ENCODE measurements at places on chromosomes 11 and 22.

DNA sequence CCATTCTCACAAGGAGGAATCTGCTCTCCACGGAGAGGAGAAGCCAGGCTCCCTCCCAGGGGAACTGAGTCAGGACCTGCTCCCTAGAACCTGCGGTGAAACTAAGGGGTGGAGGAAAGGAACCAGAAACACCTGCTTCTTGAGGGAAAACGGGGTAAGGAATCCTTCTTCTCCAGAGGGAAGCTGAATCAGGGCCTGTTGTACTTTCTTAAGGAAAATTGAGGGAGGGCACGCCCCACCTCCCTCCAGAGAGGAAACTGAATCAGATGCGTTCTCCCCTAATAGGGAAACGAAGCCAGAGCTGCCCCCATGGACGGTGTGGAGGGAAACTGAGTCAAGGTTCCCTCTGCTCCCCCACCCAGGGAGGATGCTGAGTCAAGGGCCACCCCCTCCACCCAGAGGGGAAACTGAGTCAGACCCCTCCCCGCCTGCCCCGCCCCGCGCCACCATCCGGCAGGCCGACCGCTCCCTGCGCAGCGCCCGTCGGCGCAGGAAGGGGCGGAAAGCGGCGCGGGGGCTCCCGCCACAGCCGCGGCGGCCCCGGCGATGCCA, 393 bp downstream of the RELA start:
- no peak for DNase-seq

DNA sequence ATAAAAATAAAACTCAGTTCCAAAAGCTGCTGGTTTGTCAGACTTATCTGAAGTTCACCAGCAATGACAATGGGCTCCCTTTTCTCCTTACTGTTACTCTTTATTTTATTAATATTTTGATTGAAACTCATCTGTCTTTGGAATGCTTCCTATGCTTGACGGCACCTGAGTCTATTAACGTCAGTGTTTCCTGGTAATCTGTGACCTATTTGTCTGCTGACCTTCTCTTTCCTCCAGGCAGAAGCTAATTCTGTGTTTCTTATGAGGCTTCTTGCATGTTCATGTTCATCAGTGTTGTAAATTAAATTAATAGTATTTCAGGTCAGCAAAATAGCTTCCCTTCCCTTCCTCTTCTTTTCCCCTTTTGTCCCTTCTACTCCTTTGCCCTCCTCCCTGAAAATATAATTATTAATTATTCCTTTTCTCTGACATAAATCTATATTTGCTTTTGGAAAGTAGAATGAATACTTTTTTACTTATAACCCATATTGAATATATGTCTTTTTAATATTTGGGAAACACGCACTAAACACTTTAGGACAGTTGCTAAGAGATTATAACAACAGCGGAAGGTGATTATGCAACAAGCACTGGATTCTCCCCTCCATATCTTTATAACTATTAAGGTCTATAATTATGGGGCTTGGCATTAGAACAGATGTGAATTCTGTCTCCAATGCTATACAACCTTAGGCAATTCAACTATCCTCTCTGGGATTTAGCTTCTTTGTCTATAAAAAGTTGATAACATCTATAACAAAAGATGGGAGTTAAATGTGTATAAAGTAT, 32.1 kb upstream of the PCF11 start:
- DNase-seq: no peak

GRCh38 chr11:61293867-61294716, 1.0 kb downstream of the VWCE start:
- peak; percentile 15 for DNase-seq

DNA sequence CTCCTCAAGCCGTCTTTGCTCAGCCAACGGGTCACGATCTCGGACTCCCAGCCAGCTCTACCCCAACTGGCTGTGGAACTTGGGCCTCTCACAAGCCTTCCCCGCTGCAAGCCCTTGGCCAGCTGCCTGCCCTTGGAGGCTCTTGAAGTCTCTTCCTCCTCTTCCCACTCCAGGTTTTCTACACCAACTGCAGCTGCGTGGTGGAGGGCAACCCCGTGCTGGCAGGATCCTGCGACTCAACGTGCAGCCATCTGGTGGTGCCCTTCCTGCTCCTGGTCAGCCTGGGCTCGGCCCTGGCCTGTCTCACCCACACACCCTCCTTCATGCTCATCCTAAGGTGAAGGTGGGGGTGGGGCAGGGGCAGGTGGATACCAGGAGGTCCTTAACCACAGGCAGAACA, 40.5 kb upstream of the TPBGL start:
- no peak for DNase-seq

GRCh38 chr22:38652859-38653258, 3.3 kb downstream of the FAM227A start:
- DNase-seq: no peak

- DNase-seq: no peak
Observed at GRCh38 chr11:26096451-26096850, 235.5 kb upstream of the ANO3 start.

GRCh38 chr22:19986410-19987341, 29.9 kb downstream of the ARVCF start:
- DNase-seq: peak; percentile 70

GRCh38 chr22:38953577-38954413, 3.6 kb upstream of the APOBEC3A start:
- peak; percentile 49 for DNase-seq

GRCh38 chr11:2724104-2724503, 24.3 kb upstream of the KCNQ1OT1 start:
- DNase-seq: no peak

GRCh38 chr22:42074132-42074811, at the start of gene PHETA2:
Gene PHETA2 (plus strand): TSS chr22:42074248. CDS start chr22:42077294, 3,046 bp downstream.
- DNase-seq: peak; percentile 40

GRCh38 chr11:8831861-8832260, 79.1 kb upstream of the AKIP1 start:
- no peak for DNase-seq

- no peak for DNase-seq
Observed at GRCh38 chr22:42792909-42793847, 63.9 kb downstream of the ARFGAP3 start.

DNA sequence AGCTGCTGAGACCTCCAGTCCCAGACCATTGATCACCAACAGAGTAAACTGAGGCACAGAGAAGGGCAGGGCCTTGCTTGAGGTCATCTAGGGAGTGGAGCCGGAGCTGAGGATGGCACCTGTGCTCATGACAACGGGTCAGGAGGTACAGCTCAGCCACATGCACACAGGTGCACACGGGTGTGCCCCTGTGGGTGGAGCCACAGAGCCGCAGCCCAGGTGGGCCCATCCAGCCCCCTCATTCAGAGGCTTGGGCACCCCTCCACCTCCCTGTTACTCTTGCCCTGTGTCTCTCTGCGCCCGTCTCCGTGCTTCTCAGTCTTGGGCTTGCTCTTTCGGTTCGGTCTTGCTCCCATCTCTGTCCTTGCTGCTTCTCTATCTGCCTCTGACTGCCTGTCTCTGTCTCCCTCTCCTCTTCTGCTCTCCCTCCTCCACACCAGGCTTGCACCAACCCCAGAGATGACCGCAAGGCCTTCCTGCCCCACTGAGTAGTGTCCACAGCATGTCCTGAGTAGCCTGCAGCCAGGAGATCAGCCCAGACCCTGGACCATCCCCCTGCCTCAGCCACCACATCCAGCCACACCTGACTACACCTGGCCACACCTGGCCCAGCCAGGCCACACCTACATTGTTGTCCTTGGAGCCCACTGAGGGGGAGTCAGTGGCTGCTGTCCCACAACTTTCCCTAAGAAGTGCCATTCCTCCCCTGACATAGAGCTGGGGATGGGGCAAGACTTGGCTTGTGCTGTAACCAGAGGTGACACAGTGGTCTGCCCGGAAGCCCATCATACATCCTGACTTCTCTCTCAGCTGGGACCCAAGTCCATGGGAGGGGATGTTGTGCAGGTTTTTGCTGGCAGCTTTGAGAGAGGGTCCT, 39.3 kb upstream of the CRYBB3 start:
- DNase-seq: no peak

- DNase-seq: no peak
Observed at GRCh38 chr11:49851971-49852389, 100.2 kb upstream of the OR4C13 start.

GRCh38 chr11:123055191-123055901, 6.6 kb downstream of the HSPA8 start:
- DNase-seq: no peak

DNA sequence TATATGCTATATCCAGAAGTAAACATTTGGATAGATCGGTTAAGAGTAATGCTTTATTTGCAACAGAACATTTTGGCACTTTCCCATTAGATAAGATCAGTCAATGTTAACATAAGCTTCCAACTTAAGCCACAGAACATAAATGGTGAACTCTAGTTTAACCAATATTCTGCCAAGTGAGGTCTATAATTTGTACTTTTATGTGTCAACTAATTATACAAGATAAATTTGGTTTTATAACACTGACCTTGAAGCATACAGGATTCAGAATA, 23.5 kb upstream of the BLID start:
- DNase-seq: no peak

DNA sequence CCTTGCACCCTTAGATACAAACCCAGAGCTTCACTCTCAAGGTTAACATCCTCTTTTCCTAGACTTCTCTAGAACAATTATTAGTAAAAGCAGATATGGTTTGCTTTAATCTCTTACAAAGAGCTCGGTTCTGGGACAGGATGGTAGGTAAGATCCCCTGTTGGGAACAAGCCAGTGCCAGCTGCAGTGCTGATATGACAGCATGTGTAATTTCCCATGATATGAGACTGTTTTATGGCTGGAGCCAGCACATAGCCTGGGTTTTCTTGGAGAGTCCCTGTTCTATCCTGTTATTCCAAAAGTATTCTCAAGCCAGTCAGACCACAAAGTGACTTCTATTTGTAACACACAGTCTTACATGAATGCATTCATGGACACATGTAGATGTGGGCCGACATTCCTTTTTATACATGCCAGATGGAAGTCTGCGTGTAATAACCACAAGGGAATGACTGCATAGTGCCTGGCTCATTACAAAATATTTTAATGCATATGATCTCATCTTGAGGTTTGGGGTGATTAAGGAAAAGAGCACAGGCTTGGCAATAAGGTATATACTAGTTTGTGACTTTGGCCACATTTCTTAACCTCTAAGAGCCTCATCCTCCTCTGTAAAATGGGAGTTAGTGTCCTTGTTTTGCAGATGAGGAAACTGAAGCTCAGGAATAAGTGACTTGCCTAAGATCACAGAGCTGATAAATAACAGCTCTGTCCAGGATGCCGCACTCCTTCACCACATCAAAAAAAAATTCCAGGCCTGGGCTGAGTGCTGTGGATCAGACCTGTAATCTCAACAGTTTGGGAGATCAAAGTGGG, 21.8 kb downstream of the CLMP start:
- no peak for DNase-seq

DNA sequence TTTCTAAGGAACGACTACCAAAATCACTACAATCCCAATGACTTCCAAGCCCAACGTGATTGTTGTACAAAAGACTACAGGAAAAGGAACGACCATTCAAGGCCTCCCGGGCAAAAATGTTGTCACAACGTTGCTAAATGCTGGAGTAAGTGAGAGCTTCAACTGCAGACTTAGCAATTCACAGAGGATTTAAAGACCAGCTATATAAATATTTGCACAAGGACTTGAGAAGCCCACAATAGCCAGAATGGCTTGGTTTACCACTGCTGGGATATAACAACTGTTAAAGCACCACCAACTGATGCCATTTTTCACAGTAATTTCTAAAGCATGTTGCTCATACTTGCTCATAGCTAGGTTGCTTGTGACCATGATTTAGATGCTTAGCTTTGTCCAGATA, 78.3 kb downstream of the EMSY start:
- DNase-seq: no peak

GRCh38 chr11:73991471-73992006, 8.9 kb upstream of the UCP2 start:
- no peak for DNase-seq

GRCh38 chr22:17639247-17639741, 737 bp downstream of the BCL2L13 start:
- no peak for DNase-seq

DNA sequence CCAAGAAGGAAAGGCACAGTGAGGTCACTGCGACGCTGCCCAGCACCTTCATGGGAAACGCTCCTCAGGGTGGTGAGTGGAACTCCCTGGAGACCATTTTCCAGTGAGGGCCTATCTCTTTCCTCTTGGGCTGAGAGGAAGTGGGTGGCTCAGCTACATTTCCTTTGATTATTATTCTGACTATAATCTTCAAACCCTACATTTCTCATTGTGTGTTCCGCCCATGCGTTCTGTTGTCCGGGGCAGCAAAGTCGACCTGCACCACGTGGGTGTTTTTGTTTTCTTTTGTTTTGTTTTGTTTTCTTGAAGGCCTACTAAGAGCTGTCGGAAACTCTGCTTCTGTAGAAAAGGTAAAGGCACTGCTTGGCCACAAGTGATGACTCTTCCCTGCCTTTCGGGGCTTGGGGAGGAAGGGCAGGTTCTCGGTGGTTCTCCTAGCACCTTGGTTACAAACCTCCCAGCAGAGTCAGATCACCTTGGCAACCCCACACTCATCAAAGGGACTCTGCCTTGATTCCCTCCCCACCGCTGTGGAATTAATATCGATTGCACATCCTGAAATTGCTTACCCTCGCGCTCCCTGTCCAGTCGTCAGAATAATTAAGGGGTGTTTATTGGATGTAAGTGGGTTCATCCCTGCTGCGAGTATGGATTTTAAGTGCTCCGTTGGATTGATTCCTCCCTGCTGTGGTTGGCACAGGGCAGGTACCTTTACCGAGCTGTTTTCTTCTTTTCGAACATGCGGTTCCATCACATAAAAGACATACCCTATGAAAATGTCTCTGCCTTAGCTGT, 7.3 kb downstream of the PARVB start:
- no peak for DNase-seq

All from stimulated activated effector memory CD8-positive, alpha-beta T cell treated with anti-CD3 and anti-CD28 coated beads, Interleukin-12 subunit alpha, Interleukin-12 subunit beta, amount 100 ng/mL, for 72 hours (primary cell).